ENCODE measurements at places on chromosomes 12 and 14.

DNA sequence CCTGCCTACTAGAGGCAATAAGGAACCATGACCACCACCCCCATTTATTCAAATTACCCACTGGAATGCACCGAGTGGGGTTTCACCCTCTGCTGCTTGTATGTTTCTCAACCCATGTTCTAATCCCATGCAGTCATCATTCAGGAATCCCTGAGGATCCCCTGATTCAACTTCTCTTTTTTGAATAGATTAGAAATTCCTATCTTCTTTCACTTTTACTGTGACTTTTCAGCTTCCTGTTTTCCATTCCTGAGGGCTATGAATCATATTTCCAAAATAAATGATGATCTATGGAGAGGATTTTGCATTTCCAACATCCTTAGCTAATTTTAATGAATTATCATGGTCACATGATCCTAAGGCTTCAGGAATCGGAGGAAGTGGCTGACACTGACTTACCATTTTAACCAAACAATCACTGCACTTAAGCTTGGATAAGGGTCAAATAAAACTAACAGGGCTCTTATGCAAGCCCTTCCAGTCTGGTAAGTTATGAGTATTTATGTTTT, 19.4 kb upstream of the P2RX4 start:
- H3K4me1 ChIP-seq: no peaks in the 10 kb centered on the region
- H3K27me3 ChIP-seq: no peaks in the 10 kb centered on the region
- peak; percentile 34 for DNase-seq
- no peak overlapping the region for H3K4me3 ChIP-seq
- no peaks in the 10 kb centered on the region for H3K36me3 ChIP-seq

DNA sequence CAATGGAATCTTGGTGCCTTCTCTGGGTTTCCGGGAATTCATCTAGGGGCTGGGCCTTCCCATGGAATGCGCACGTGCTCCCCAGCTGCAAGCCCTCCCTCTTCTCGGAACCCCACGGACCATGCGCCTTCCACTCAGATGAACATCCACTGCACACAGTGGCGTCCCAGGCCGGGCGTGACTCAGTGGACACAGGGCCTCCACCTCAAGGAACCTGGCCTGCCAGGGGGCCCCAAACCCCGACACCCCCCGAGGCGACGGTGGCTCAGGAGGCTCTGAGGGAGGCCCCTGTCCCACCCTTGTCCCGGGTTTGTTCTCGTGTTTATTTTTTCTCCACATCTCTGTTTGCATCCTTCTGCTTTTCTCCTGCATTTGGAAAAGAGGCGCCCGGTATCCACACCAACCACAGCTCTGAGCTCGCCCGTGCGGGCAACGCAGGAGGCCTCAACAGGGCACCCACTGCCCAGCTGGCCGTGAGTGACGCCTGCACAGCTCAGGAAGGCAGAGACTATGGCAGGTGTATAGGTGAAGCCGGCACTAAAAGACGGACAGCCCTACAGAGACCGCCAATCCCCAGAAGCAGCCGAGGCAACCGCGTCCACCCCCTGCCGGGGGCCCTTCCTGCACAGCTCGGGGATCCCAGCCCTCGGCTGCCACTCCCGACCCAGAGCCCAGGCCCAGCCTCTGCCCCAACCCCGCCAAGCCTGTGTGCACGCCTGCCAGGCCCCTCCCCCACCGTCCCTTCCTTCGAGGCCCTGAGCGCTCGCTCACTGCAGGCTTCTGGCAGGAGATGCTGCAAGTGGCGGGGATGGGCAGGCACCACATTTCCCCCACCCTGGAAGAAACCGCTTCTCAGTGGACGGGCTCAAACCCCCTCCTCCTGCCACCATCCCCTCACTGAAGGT, 23.8 kb upstream of the GALNT9 start:
- peak; percentile 53 for DNase-seq
- H3K36me3 ChIP-seq: no peaks in the 10 kb centered on the region
- H3K4me3 ChIP-seq: no peak overlapping the region

- no peak overlapping the region for H3K27ac ChIP-seq
- no peak overlapping the region for H3K4me3 ChIP-seq
- H3K36me3 ChIP-seq: no peaks in the 10 kb centered on the region
- peaks cover 19% of the 10 kb centered on the region for H3K4me1 ChIP-seq
- H3K27me3 ChIP-seq: no peaks in the 10 kb centered on the region
Measured at GRCh38 chr12:31533470-31533869, 57.5 kb downstream of the DENND5B start.

DNA sequence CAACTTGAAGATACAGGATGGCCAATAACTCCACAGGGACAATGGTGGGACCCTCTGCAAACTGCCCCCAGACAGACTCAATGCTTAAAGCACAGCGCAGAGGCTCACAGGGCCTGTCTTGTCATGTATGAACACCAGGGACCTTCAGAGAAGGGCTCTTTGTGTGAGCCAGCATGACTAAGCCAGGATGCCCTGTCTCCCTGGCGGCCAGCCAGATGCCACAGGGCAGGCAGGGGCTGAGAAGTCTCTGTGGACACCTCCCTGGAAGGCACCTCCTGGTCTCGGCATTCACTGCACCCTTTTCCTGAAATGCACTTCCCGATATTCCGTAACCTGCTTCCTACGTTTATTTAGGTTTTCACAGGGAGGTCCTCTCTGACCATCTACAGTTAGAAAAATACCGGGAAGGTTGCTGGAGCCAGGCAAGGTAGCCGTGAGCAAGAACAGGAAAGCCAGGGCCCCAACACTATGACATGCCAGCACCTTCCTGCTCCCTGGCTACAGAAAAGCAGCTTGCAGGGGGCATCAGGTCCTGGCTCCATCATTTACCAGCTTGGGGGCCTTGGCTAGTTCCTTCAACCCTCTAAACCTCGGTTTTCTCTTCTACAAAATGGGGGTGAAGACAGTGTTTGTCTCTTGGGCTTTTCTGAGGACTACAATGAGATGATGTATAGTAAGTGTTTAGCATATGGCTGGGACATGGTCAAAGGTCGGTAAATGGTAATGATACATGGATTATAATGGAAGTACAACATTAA, 65.0 kb downstream of the PITPNM2 start:
- H3K36me3 ChIP-seq: no peaks in the 10 kb centered on the region
- no peaks in the 10 kb centered on the region for H3K27me3 ChIP-seq
- no peak for DNase-seq
- no peaks in the 10 kb centered on the region for H3K4me1 ChIP-seq

DNA sequence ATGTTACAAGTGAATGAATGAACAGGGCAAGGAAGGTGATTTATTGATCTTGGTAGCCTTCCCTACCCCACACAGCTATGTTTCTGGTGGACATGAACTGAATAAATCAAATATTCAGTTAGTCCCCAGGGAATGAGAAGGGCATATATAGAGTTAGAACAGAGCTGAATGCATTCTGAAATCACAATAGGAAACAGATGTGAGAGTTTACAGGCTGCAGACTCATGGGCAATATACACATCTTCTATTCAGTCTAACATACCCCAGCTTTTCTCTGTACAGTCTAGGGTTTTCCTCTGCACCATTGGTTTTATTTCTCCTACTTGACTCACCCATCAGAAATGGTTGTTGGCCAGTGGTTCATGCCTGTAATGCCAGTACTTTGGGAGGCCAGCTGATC, 7.3 kb upstream of the STX2 start:
- no peak overlapping the region for H3K4me3 ChIP-seq
- DNase-seq: no peak
- no peaks in the 10 kb centered on the region for H3K27me3 ChIP-seq
- peaks cover 4% of the 10 kb centered on the region for H3K4me1 ChIP-seq

GRCh38 chr12:102050660-102051430, 10.9 kb downstream of the WASHC3 start:
- H3K36me3 ChIP-seq: no peaks in the 10 kb centered on the region
- H3K4me3 ChIP-seq: no peak overlapping the region
- H3K27me3 ChIP-seq: no peaks in the 10 kb centered on the region
- H3K27ac ChIP-seq: no peak overlapping the region
- DNase-seq: no peak

DNA sequence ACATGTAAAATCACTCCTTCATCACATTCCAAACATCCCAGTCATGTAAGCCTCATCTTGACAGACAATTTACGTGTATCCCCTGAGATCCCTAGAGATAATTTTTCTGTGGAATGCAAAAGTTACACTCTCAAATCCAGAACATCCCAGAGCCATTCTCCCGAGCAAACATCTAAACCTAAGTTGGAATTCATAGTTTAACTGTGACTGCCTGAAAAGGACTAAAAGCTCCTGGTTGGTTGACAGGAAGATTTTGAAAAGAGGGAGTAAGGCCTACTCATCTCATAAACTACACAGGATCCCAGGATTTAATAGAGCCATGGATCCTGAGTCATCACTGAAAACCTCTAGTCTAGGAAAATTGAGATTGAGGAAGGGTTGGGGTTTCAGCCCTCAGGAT, 123.6 kb downstream of the SCN8A start:
- H3K27ac ChIP-seq: no peak overlapping the region
- no peaks in the 10 kb centered on the region for H3K36me3 ChIP-seq
- no peaks in the 10 kb centered on the region for H3K27me3 ChIP-seq
- no peak overlapping the region for H3K4me3 ChIP-seq
- no peaks in the 10 kb centered on the region for H3K4me1 ChIP-seq

- no peak for DNase-seq
- H3K27ac ChIP-seq: no peak overlapping the region
- H3K4me3 ChIP-seq: no peak overlapping the region
- H3K4me1 ChIP-seq: no peaks in the 10 kb centered on the region
- no peaks in the 10 kb centered on the region for H3K27me3 ChIP-seq
Measured at GRCh38 chr12:96774496-96775256, 132.4 kb upstream of the NEDD1 start.

DNA sequence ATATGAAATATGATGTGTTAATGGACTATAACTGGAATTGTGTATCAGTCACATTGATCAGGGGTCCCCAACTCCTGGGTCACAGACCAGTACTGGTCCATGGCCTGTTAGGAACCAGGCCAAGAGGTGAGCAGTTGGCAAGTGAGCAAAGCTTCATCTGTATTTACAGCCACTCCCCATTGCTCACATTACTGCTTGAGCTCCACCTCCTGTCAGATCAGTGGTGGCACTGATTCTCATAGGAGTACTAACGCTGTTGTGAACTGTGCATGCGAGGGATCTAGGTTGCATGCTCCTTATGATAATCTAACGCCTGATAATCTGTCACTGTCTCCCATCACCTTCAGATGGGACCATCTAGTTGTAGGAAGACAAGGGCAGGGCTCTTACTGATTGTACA, 72.3 kb downstream of the CDK17 start:
- H3K27ac ChIP-seq: no peak overlapping the region
- peaks cover 19% of the 10 kb centered on the region for H3K4me1 ChIP-seq
- H3K36me3 ChIP-seq: no peaks in the 10 kb centered on the region

DNA sequence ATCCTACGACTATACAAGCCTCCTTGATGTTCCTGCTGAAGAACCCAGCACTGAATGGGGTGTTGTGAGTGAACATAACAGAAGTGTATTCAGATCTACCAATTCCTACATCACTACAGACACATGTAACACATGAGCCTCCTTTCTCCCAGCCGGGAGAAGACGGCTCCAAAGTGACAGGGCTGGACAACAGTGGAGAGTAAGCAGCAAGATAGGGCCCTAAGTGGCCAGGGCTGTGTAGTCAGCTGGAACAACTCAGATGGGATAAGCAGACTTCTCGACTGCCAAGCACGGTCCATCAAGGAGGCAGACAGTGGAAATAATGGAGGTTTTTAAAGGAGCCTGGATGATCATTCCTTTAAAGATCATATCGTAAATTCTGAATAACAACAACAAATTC, 73.5 kb downstream of the TTC7B start:
- no peaks in the 10 kb centered on the region for H3K27me3 ChIP-seq
- H3K4me3 ChIP-seq: no peak overlapping the region
- H3K4me1 ChIP-seq: no peaks in the 10 kb centered on the region
- no peak for DNase-seq
- no peak overlapping the region for H3K27ac ChIP-seq
- no peaks in the 10 kb centered on the region for H3K36me3 ChIP-seq

- no peaks in the 10 kb centered on the region for H3K4me1 ChIP-seq
- H3K27ac ChIP-seq: no peak overlapping the region
- H3K36me3 ChIP-seq: no peaks in the 10 kb centered on the region
- H3K4me3 ChIP-seq: no peak overlapping the region
- H3K27me3 ChIP-seq: no peaks in the 10 kb centered on the region
- DNase-seq: no peak
Measured at GRCh38 chr12:34204830-34205285, 182.6 kb downstream of the ALG10 start.

DNA sequence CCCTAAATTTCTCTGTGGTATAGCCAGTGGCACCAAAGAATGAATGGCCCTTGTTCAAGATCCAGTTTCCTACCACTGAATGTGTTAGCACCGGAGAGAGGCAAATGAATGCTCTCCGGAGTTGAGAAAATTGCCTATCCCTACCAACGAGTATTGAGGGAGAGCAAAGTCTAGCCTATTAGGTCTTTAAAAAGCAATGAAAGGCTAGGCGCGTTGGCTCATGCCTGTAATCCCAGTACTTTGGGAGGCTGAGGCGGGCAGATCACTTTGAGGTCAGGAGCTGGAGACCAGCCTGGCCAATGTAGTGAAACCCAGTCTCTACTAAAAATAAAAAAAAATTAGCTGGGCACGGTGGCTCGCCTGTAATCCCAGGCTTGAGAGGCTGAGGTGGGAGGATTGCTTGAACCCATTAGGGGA, 898 bp upstream of the RAB15 start:
- DNase-seq: no peak
- peak overlapping the region; percentile 32 for H3K27ac ChIP-seq
- H3K4me3 ChIP-seq: peak overlapping the region; percentile 78
